NCI-H1436 (cell line): ENCODE measurements at places on chromosomes 11 and 22.

GRCh38 chr11:90234977-90235376 is 12.1 kb upstream of the CHORDC1 start:
- no peak for DNase-seq

- DNase-seq, result no peak
These were observed 249.3 kb downstream of the BLID start for GRCh38 chr11:121866754-121867153.

- no peak for DNase-seq
These were observed 230.3 kb downstream of the ETS1 start for GRCh38 chr11:128357073-128357472.

- no peak for DNase-seq
These were observed 38.8 kb downstream of the FLI1 start for GRCh38 chr11:128732471-128733277.

DNA sequence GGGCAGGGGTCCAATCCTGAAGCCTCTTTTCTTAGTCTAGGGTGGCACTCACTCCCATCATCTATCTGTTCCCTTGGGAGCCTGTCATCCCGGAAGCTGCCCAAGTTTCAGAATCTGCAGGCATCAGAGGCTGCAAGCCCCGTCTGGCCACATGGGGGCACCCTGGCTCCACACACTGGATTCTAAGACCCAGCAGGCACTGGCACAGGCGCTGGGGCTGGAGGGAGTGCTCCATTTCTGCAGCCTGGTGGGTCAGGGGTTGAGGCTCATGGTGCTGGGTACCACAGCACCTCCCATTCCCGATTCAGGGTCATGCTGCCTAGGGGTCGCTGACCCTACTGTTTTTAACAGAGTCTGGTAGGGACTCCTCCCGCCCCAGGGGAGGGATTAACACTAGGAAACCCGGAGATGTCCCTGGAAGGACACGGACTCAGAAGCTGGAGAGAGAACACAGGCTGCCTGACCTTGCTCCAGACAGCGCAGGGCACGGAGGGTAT is 243.9 kb upstream of the SYN3 start:
- peak; percentile 68 for DNase-seq

DNA sequence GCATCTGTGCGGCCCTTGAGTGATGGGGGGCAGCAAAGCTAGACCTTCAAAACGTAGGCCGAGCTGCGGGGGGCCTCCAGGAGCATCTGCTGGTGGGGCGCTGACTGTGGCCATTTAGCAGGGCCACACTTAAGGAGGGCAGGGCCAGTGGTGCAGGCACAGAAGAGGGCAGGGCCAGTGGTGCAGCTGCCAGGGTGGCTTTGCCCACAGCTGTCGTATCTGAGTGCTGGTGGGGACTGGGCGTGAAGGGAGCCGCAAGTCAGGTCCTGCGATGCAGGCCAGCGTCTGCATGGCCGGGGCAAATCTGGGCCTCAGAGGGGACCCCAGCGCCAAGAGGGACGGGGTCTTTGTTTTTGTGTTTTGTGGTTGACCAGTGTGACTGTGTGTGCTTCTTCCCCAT is 27.7 kb downstream of the RNH1 start:
- no peak for DNase-seq

- no peak for DNase-seq
These were observed 428.7 kb upstream of the LUZP2 start for GRCh38 chr11:24068197-24068596.
